ENCODE measurements at places on chromosomes 4 and X. TPM values are rescaled to one million over a fixed set of nuclear protein-coding genes. Genes with fewer than 3 reads are reported as not detected.

DNA sequence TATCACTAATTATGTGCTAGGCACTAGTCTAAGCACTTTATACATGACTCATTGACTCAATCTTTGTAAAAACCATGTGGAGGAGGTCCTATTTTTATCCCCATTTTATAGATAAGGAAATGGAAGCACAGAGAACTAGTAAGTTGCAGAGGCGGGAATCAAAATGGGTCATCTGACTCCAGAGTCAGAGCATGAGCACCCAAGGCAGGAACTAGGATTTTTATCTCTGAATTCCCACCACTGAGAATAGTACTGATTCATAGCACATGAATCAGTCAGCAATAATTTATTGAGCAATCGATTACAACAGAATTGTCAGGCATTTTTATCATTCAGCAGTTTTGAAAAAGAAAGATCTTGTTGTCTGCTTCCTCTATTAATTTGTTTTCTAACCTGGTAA lies 19.3 kb downstream of the SCARB2 start:
- no peak for DNase-seq

The AMMECR1 gene
- 2.9 TPM for total RNA-seq

GRCh38 chrX:3290561-3290960 lies 55.9 kb downstream of the MXRA5 start:
- no peak for DNase-seq

GRCh38 chr4:121307445-121308327 lies 73.1 kb downstream of the QRFPR start:
- DNase-seq = no peak

DNA sequence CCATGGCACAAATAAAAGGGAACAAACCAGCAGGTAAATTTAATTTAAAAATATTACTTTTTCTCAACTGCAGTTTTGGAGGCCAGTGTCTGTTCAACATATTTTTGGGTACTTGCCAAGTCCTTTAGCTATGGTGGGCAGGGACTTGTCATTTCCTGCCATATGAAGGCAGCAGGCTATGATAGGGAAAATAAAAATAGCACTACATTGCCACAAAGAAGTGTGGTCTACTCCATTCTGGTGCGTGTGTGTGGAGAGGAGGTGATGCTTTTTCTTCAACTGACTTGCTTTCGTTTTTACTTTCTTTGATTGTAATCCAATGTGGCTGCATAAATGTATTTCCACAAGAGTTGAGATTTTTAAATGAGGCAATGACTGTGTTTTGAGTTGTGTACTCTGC lies 17.2 kb downstream of the GPR174 start:
- DNase-seq = no peak

The RAB40A gene
- total RNA-seq = 0.82 TPM

The SLC4A4 gene
- 19.2 TPM for total RNA-seq

The UNC5C gene
- total RNA-seq = 14.3 TPM

The PASD1 gene
- not detected for total RNA-seq

DNA sequence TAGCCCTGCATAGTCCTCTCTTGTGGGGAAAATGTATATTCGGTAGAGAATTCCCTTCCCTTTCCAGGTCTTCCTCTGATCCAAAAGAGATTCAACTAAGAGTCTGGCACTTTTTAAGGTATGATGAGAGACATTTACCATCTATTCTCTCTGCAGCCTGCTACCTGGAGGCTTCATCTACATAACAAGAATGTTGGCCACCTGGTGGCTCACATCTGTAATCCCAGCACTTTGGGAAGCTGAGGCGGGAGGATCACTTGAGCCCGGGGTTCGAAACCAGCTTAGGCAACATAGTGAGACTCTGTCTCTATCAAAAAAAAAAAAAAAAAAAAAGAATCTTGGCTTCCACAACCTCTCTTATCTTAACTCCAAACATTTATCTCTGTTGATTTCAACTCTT lies 40.4 kb upstream of the NOCT start:
- DNase-seq = no peak

The CD38 gene
- total RNA-seq = 1.6 TPM

The PNMA3 gene
- 12.6 TPM for total RNA-seq

DNA sequence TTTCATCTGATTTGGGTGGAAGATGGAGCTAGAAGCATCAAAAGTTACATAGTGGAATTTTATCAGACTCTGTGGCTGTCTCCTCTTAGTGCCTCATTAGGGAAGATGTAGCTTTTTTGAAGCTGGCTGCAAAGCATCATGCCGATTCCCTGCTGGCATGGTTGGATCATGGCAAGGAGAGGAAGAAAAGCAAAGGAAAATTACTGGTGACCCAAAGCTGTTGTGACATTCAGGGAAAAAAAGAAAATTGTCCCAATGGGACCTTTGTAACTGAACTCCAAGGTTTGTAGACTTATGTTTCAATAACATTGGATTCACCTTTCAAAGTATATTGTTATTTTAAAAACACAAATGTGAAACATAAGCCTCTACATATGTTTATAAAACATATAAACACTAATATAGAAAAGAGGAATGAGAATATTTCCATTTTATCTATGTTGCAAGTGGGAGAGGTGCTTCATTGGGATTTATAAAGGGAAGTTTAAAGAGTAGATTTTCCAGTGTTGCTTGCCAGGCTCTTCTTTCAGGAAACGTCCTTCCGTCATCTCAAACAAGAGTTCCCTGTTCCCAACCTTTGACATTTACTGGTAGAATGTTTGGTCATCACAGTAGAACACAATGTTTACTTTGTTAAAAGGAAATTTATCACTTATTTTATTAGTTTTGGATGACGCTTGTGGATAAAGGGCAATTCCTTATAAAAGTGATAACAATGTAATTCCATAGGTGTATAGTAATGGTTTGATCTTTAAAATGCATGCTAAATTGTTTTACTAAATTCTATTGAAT lies 190.1 kb upstream of the GPRIN3 start:
- no peak for DNase-seq

- no peak for DNase-seq
These were observed 42.4 kb upstream of the GLRA3 start for GRCh38 chr4:174871407-174871806.

DNA sequence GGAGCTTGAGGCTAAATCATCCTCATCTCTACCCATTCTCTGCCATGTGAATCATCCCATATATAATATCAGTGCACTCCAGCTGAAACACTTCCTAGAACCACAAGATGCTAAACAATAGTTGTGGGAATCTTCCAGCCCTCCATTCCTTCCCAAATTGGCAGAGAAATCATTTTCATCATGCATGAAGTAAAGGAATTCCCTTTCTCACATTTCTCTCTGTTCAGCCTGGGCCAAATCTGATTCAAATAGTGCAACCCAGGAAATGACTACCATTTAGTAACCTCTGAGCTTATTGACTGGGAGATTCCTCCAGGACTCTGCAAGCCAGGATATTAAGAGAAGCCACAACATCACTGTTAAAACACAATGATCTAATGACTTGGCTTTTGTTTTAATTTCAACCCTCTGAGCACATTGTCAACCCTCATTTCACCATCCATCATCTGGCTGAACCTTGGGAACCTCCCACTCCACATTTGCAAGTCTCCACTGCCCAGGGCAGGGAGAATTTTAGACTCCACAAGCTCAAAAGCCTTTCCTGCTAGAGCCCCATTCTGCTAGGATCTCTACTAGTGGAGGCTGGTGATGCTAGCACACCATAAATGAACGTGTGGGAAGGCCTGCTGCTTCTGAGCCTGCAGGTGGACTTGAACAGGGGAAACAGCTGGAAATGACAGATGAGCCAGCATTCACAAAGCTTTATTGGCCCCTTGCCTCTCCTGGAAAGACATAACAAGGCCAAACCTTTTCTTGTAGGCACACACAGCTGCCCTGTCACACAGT lies 133.9 kb downstream of the TET2 start:
- DNase-seq = no peak

DNA sequence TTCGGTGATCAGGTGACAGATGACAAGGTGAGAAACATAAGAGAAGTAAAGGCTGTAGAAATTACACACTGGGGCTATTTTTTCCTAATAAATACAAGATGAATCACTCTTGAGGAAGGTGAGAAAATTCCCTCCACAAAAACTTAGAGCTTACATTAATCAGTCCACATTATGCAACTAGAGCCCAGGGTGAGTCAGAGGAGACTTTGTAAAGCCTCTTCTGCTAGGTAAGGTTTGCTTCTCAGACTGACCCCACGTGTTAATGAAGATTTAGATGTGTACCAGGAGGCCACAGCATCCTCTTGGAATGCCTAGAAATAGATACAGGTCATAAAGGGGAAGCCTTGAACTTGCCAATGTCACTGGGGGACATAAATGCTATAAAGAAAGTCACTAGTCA lies 396.0 kb upstream of the SMIM31 start:
- no peak for DNase-seq

GRCh38 chr4:2798399-2799223 lies 5.7 kb downstream of the SH3BP2 start:
- no peak for DNase-seq

DNA sequence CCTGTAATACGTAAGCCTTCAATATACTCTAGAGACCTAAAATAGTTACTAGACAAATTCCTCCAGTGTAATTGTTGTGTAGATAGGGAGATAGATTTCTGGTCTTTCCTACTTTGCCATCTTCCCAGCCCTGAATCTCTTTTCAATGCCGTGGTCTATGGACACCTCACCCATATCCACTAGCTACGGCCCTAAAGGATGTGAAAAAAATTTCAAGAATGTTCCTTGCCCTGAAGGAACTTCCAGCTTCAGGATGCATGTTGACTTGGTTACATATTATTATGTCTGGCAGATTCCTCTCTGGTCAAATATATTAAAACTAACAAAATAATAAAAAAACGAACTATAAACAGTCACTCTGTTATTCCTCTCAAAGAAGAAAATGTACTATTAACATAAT lies 52.4 kb upstream of the TSPAN5 start:
- DNase-seq = no peak

DNA sequence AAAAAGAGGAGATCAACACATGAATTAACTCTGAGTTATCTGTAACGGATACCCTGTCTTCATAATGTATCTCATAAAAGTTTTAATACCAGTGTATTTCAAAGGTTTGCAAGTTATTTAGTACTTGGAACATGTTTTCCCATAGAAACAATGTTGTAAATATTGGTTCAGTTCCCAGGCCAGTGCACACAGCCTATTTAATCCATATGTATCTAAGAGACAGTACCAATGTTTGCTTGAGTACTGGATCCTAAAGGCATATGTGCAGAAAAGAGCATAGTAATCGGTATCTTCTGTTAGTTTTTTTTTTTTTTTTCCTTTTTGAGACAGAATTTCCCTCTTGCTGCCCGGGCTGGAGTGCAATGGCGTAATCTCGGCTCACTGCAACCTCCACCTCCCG lies 46.1 kb downstream of the SLIT2 start:
- no peak for DNase-seq

The YY2 gene
- 0.82 TPM for total RNA-seq

The LRRC66 gene
- 0.41 TPM for total RNA-seq

The MGARP gene
- 0.82 TPM for total RNA-seq

DNA sequence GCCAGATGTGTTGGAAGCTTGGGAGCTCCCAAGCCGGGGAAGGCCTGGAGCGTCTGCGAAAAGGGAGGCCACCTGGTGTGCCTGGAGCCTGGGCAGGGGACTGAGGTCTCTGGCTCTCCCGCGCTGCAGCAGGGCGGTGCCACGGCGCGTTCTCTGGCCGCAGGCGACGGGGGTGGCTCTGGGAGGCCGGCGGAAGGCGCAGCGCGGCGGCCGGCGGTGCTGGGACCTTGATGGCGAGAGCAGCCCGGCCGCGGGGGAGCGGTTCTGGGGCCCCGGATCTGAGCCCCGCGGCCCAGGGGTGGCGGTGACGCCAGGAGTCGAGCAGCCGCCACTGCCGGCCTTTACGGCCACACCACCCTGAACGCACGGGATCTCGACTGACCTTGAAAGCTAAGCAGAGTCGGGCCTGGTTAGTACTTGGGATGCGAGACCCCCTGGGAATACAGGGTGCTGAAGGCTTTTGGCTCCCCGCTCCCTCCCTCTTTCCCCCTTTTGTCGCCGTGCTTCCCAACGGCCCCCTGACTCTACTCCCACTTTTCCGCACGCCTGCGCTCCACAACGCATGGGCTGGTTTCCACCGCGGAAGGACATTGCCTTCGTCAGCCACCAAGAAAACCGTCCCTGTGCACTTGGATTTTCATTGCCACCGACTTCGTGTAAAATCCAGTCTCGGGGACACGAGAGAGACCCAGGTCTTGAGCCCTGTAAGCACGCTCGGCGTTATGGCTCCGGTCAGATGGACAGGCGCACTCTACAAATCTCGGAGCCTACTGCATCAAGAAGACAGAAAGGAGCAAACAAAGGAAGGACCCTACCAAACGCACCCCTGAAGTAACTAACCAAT lies 9.5 kb downstream of the FRG2 start:
- DNase-seq = peak; percentile 14

DNA sequence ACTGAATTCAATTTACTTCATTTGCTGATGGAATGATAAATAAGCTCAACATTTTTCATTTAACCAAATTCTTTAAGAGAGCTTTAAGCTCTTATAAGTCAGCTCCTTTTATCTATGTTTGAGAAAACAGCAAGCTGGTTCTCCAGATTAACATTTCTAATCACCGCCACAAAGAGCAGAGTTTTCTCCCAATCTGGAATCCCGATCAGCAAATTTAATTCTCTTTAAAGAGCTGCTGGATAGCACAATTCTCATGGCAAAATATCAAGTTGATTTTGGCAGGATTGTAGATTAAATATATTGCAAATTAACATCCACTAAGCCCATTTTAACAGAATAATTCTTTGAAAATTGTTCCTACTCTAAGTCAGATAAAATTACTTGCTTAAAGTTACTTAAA lies 48.8 kb downstream of the RPS6KA3 start:
- no peak for DNase-seq

The PPARGC1A gene
- 4.5 TPM for total RNA-seq

DNA sequence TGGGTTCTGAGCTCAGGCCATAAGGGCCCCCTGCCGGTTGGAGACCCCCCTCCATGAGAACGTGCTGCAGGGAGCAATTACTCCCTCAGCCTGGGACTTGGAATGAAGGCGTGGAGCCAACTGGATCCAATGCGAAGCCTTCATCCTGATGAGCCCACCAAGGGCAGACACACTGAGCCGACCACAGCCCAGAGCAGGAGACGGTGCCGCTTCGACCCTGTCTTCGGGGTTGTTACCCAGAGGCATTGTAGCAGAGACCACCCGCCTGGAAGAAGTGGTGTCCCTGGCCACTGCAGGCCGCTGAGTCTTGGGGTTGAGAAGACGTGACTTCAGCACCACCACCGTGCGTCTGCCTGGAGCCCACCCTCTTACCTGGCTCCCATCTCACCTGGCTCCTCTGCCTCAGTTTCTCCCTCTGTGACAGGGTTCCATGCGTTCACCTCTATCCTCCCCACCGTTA lies 7.0 kb upstream of the NKX1-1 start:
- DNase-seq = no peak

The APOO gene
- total RNA-seq = 27.7 TPM

DNA sequence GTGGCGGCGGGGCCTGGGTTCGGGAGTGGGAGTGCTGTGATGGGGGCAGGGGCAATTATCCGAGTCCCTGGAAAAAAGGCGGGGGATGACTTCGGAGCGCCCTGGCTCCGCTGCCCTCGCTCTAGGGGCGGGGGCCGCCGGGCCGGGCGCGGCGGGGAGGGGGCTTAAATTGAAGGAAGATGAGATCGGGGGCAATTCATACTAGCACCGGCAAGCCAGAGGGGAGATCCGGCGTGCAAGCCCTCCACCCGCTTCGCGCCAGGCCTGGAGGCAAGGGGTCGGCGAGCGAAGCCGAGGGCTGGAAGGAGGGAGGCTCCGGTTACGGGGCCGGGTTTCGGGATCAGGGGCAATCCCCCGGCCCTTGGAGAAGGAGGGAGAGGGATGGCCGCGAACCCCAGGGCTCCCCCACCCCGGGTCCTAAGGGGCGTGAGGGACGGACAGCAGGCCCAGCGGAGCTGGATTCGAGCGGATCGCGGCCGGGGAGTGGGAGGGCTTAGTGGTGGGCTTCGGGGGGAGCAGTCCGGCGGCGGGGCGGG lies 1.2 kb downstream of the BCORL1 start:
- no peak for DNase-seq

GRCh38 chr4:121421594-121421993 lies 40.8 kb upstream of the QRFPR start:
- no peak for DNase-seq
